ENCODE measurements at places on chromosomes 2 and 18.
A peak's percentile ranks its signal among the peaks of the same experiment; 100 is the strongest.

DNA sequence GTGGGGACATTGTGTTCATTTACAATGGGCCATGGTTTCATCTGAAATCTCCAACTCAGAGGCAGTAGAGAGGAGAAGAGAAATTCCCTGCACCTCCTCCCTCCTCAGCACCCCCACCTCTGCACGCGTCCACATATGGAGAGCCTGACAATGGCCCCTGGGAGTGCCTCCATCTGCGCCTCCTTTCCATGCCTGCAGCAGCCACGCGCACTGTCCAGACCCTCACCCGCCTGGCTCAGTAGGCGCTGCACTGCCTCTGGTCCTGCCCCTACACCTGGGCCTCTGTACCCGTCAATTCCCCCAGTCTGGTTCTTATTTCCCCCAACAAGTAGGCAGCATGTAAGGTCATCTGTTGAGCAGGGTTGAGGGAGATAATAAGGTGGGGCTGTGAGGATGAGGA, 23.8 kb downstream of the MPHOSPH10 start:
- no peak for DNase-seq

- DNase-seq = no peak
Measured at GRCh38 chr2:185978634-185979407, 240.2 kb downstream of the FSIP2 start.

- DNase-seq = no peak
Measured at GRCh38 chr2:147026664-147027295, 818.0 kb upstream of the ACVR2A start.

- DNase-seq = no peak
Measured at GRCh38 chr2:193505620-193506019, 1310.9 kb upstream of the TMEFF2 start.

DNA sequence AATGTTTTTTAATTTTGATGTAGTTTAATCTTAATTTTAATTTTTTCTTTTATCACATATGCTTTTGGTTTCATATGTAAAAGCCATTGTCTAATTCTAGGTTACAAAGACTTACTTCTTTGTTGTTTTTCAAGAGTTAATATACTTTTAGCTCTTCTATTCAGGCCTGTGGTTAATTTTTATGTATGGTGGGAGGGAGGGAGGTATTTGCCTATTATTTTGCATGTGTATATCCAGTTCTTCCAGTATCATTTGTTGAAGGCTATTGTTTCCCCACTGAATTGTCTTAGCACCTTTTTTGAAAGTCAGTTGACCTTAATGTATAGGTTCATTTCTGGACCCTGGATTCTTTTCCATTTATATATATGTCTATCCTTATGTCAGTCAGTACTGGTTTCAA, 23.4 kb downstream of the USP14 start:
- DNase-seq = no peak

DNA sequence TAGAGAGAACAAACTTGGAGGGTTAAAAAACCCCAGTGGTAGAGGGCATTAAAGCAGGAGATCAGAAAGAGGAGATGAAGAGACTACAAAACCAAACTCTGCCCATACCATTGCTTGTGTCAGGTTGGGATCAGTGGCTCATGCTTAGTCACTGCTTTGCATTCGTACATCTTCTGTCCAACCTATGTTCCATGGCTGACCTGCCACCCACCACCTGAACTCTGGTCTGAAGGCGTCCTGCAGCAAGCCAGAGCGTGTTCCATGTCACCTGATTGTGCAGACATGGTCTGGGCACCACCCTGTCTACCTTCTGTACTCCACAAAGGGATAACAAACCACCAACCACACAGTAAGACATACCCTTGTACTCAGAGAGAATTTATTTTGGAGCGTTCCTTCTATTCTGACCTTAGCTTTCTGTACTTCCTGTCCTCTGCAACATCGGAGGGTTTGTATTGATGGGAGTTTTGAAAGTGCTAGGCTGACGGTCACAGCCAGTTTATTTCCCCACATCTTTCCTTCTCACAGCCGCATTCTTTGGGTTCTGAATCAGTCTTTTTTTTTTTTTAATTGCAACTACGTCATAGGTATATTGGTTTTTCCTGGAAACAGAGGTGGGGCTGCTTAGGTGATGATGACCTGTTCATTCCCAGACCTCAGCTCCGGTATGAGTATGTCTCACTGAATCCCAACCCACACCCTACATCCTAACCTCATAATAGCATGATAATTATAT, 88.3 kb downstream of the SOWAHC start:
- DNase-seq = no peak

GRCh38 chr2:165274698-165275097, 35.5 kb downstream of the SCN2A start:
- DNase-seq = peak; percentile 100

DNA sequence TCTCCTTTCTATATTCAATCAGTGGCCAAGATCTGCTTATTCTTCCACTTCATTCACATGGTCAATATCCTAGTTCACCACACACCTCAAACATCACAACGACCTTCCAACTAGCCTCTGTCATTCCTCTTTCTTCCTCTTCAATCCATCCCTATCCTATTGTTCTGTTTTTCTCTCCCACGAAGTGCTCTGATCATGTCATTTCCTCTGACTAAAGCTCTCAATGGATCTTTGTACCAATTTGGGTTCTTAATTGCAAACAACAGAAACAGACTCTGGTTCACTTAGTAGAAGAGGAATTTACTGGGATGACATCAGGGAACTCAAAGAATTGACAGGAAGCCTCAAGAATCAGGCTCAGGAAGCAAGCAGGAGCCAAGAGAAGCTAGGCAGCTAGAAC, 23.5 kb downstream of the WNT10A start:
- no peak for DNase-seq

GRCh38 chr18:76505614-76506013, 10.6 kb upstream of the ZNF516 start:
- no peak for DNase-seq

DNA sequence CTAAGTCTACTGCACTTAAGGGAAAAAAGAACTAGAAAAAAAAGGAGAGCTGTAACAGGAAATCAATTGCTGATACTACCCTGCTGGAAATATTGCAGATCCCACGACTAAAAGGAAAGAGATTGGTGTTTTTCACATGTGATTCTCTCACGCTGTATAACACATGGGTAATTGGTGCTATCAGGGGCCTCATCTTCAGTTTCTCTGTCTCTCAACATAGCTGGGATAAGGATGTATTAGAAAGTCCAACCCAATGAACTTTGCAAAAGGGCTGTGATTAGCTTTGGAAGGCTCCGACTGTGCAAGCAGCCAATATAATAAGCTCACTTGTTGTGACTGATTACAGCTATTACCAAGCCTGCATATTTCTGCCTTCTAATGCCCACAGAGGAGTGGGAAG, 133.4 kb downstream of the NRP2 start:
- no peak for DNase-seq

Data from cerebellar cortex (tissue), 1 donor.